ENCODE measurements at places on chromosomes 4 and X.

DNA sequence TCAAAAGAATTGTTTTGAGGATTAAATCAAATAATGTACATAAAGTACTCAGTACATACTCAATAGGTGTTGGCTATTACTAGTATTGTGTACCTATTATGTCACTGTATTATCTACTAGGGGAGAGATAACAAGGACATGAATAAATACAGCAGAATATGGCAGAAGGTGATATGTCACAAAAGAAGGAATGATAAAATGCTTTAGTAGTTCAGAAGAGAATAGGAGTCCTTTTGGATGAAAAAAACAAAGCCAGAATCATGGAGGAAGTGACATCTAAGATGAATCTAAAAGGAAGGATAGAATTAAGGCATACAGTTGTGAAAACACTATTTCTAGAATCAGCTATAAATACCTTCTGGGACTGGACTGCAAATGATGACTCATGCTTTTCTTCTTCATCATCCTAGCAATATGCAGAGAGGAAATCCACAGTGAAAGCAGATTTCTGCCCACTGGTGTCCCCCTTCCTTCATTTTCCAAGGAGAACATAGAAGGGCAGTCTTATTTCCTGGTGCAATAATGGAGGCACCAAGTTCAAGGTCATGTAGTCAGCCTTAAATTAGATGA lies 98.7 kb downstream of the GLUD2 start:
- DNase-seq: no peak

DNA sequence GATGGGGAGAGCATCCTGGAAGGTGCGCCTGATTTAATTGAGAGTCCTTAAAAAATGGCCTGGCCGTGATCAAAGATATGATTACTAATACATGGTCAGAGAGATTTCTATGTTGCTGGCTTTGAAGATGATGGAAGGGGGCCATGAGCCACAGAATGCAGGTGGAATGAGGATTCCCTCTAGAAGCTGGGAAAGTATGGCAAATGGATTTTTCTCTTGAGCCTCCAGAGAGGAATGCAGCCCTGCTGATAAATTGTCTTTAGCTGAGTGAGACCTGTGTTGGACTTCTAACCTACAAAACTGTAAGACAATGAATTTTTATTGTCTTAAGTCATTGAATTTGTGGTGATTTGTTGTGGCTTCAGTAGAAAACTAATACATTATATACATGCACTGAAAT lies 7.7 kb downstream of the NUDT9 start:
- DNase-seq: no peak

GRCh38 chr4:166724369-166724768 lies 509.9 kb downstream of the SPOCK3 start:
- no peak for DNase-seq

- no peak for DNase-seq
These were observed 840.3 kb upstream of the ADGRL3 start for GRCh38 chr4:60359746-60360367.

GRCh38 chrX:154470434-154470833 lies 8.6 kb downstream of the LAGE3 start:
- DNase-seq: no peak

GRCh38 chr4:3299976-3300671 lies 7.3 kb downstream of the RGS12 start:
- no peak for DNase-seq

DNA sequence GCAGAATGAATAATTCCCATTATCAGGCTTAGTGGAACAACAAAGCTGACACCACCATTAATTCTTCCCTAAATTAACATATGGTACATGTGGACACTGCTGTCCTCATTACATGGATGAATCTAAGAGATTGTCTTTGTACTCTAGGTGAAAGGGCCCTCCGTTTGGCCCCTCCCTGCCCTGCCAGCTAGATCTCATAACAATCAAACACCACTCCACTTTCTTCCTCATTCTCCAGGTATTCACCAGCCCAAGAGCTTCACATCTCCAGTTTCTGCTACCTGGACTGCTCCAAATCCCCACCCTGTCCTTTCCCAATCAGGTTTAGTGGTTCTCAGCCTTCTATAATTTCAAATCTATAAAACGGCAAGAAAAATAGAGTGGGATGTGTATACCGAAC lies 3.8 kb downstream of the HSD17B11 start:
- DNase-seq: no peak

- DNase-seq: no peak
These were observed 12.0 kb upstream of the SLC2A9 start for GRCh38 chr4:10033191-10033881.

- DNase-seq: no peak
These were observed 48.5 kb downstream of the C4orf50 start for GRCh38 chr4:5969777-5970176.

GRCh38 chr4:125780164-125780563 lies 465.4 kb downstream of the FAT4 start:
- no peak for DNase-seq

Data from stimulated activated naive CD4-positive, alpha-beta T cell treated with Interleukin-2 at 50 U/mL for 16 hours (primary cell).